ENCODE measurements at places on chromosomes 7 and 10.

DNA sequence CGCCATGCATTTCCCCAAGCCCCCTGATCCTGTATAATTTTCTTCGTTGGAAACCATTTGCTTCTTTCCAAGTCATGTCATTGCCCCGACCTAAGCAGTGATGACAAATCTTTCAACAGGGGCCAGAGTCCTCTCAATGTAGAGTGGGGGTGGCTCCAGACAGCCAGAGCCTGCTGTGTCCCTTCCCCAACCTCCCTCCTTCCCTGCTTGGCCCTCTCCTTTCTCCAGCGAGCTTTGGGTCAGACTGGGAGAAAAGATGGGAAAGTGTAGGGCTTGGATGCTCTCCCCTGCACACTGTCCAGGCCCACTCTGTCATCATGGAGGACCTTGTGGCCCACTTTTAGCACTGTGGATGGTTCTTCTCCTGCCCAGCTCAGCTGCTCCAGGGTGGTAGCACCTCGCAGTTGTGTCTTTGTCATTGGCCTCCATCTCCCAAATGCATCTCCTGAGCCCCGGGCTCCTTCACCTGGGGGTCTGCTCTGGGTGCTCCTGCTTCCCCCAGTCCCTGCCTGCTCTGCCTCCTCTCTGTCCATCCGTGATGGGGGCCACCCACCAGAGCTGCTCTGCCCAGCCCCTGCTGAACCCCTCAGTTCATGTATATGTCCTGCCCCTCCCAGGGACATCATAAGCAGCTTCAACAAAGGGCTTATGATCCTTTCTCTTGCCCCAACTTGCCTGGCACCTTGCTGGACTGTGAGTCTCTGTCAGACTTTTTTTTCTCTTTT, 37.5 kb downstream of the BTBD16 start:
- DNase-seq, result no peak

- DNase-seq, result no peak
Observed at GRCh38 chr7:154577141-154577873, 425.6 kb downstream of the PAXIP1 start.

- DNase-seq, result no peak
Observed at GRCh38 chr10:97080051-97080776, 105.5 kb downstream of the SLIT1 start.

- DNase-seq, result peak; percentile 26
Observed at GRCh38 chr7:116671681-116672595, at the start of gene MET. Gene MET (plus strand): TSS chr7:116672196. CDS start chr7:116699085, 26,889 bp downstream.

DNA sequence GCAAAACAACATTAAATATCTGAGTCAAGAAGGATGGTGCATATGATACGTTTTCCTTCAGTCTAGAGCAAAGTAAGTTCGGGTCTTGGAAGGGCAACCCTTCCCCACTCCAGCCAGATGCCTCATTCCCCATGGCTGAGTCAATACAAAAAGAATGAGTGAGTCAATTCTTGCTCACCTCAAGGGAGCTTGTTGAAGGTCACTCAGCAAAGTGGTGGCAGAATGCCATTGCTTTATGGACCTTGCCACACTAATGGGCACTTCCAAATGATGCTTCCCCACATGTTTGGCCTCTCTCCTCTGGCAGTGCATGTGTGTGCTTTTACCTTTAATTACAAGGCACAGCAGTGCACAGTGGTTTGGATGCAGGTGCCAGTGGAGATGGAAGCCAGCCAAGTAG, 296.5 kb downstream of the SORCS3 start:
- no peak for DNase-seq

DNA sequence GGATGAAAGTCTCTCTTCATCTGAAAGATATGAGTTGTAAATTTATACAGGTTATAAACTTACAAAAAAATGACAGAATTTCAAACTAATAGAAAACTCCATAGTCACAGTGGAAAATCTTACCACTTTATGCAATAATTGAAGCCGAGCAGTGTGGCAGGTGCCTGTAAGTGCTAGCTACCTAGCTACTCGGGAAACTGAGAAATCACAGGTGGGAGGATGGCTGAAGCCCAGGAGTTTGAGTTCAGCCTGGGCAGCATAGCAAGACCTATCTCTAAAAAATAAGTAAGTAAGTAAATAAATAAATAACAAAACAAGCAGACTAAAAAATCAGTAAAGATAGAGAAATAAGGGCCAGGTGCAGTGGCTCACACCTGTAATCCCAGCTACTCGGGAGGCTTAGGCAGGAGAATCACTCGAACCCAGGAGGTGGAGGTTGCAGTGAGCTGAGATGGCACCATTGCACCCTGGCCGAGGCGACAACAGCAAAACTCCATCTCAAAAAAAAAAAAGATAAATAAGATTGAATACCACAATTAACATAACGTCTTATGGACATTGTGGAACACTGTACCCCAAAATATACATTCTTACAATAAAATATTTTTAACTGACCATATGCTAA, 61.9 kb downstream of the TRIM24 start:
- DNase-seq, result no peak

DNA sequence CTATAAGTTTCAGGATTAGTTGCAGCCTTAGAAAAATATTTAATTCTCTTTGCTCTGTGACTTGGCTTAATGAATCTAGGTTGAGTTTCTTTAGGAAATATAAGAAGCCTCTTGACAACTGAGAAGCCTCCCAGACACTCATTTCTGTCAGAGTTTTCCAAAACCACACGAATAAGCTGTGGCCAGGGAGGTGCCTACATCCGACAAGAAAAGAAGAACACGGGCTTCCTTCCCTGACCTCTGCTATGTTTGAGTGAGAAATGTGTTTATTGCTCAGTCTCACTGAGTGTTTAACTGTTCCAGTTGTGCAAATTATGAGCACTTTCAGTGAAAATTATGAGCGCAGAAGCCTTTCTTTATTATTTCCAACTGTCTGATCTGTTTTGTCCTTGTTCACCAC, 105.0 kb downstream of the TRIL start:
- DNase-seq, result no peak
